ENCODE measurements at places on chromosomes 6 and 20.

- DNase-seq: no peak
Observed at GRCh38 chr6:17152703-17153102, 50.9 kb downstream of the STMND1 start.

GRCh38 chr6:39706819-39707335, 18.3 kb downstream of the KIF6 start:
- no peak for DNase-seq

GRCh38 chr6:149834513-149835481, 29.4 kb downstream of the LRP11 start:
- peak; percentile 36 for DNase-seq

DNA sequence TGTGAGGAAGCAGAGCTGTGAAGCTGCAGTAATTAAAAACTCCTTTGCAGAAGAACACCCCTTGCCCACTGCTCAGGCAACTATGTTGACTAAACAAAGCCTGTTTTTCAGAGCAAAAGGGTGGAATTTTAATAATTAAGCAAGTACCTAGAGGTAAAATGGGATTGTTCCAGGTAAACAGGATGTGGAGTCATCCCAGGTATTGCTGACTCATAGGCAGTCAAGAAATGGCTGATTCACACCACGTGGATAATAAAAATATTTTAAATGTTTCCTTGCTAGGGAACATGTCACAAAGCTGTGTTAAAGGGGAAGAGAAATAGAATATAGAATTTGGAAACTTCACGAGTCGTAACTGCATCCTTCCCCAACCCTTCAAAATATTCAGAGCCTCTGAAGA, 491.8 kb downstream of the BTBD3 start:
- DNase-seq: no peak

- no peak for DNase-seq
Observed at GRCh38 chr6:166267526-166267925, 40.7 kb downstream of the PRR18 start.

- DNase-seq: no peak
Observed at GRCh38 chr20:52193133-52193532, 1.6 kb upstream of the ZFP64 start.

DNA sequence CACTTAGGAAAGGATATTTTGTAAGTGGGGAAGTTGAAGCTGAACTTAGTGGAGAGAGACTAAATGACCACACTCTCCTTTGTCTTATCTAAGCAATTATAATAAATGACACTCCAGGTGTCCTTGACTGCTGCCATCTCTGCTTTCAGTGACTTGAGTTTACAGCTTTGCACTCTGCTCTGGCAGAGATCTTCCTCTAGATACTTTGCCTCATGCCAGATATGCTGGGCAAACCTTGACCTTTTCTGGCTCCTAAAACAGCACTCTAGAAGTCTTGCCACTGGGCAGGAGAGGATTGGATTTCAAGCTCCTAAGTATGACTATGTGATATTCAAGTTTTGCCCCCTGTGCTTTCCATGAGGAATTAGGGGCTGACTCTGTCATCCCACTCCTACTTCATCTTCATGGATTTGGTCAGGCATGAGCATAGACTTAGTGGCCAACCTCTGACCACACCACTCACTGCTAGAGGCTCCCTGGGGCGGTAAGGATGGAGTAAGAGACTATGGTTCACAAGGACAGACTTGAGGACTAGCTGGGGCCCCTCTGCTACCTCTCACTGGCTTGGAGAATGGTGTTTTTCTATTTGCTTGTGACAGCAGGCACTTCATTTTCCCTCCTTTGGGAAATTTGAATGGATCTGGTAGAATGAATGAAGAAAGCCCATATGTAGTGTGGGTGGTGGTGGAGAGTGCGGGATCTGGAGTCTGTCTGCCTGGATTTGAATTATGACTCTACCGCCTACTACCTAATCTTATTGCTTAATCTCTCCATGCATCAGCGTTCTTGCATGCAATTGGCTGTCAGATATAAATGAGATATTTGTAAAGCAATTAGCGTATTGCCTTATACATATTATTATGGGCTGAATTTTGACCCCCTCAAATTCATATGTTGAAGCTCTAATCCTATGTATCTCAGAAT, 191.4 kb downstream of the REV3L start:
- no peak for DNase-seq

DNA sequence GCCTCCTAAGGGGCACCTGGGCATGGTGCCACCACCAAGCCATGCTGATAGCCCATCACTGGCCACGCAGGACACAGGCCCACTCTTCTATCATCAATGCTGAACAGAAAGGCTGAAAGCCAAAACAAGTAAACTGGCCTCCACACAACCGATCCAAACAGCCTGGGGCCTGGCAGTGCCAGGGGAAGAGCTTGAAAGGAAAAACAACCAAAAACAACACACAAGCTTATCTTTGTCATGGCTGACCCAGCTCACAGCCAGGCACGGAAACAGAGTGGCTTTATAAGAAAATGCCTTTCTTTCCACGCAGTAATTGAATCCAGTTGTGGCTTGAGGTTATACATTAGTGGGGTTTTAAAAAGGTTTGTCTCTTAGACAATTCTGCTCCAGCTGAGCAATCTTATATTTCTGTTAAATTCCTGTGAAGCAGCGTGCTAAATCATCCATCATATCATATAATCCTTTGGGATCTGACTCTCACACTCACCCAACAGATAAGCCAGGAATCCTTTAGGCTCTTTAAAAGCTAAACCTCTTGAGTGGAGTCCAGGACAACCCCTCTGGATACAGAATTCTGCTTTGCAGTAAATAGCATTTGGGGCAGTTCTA, 65.4 kb upstream of the SLC22A16 start:
- peak; percentile 38 for DNase-seq

DNA sequence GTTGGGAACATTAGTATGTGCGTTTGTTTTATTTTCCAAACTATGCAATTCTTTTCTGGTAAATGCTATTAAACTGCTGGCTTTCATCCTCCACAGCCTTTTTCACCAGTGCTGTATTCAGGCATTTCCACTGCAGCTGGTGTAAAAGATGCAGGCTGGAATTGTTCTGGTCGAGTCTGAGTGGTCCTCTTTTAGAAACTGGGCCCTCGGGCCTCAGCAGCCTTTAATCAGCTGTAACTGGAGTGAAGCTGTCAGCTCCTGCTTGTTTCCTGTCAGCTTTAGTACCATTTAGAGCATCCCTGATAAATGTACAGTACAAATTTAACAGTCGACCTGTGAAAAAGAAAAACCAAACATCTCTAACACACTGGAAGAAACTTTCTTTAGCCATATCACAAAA, 979.6 kb downstream of the TFAP2A start:
- no peak for DNase-seq

DNA sequence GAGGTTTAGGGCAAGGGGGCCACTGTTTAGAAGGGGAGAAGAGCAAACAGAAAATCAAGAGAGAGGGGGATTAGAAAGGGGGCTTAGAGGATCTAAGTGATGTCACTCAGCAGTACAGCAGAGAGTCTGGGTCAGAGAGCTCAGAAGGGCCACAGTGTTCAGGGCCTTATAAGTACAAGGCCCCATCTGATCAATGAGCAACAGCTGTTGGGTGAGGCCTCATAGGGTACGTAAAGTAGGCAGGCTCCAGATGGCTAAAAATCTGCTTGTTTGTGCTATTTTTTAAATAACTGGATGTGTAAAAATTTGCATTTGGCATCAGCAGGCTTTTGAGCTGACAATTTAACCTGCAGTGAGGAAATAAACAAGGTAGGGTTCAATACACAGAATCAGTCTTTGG, 149.8 kb downstream of the SH3BGRL2 start:
- no peak for DNase-seq

DNA sequence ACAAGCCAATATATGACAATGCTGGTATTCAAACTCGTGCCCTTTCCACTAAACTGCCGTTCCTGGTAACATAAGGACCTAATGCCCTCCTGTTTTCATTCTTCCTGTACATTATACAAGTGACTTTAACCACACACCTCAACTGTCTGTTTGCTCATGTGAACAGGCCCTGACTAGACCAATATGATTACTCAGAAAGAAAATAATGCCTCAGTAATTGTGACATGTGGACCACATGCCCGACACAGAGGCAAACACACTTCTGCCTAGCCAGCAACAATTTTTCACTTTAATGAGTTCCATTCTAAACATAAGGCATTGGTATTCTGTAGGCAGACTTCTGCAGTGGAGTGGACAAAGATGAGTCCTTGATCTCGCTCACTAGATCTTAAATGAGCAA, 30.0 kb downstream of the SLC22A16 start:
- no peak for DNase-seq

- DNase-seq: no peak
Observed at GRCh38 chr6:157599191-157599590, 218.2 kb downstream of the ZDHHC14 start.

DNA sequence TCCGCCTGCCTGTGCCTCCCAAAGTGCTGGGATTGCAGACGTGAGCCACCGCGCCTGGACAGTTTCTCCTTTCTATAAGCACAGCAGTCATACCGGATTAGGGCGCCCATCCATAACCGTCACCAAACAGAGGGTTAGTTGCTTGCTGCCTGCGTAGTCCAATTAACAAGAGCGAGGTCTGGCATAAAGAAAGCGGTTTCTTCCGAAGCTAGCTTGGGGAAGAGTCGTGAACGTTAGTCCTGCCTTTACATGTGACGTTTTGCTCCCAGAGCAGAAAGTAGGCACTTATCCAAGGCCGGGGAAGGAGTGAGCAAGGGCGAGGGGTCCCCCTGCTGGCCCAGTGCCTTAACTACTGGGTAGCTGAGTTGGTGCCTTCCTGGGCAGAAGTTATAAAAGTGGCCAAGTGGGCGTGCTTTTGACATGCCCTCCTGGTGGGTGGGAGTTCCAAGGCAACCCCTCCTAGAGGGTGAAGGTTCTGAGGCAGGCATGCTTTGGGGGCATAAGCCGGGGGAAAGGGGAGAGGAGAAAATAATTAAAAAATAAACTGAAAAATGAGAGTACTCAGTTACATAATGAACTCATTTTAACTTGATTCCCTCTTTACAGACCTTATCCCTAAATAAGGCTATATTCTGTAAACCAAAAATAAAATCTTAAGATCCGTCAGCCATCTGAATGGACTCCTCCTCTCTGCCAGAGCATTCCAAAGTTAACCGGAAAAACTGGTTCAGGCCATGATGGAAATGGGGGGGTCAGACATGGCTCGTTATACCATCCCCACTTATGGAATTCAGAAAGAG, 88.0 kb downstream of the FAM217A start:
- peak; percentile 37 for DNase-seq

DNA sequence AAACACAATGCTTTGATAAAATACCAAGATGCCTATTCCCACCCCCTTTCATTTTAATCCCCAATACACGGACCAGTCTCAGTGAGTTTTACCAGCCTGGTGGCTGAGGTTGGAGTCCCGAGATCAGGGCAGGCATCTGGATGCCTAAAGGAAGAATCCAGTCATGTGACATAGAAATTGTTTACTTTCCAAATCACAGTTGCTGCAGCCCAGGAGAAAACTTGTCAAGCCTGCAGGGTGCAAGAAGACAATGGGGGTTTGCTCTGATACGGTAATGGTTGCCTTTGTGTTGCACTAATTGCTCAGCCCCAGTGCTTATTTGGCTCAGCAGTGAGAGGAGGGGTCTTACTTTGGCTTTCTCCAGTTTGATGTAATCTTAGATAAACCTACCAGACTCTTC, 308.5 kb upstream of the POU3F2 start:
- DNase-seq: no peak

DNA sequence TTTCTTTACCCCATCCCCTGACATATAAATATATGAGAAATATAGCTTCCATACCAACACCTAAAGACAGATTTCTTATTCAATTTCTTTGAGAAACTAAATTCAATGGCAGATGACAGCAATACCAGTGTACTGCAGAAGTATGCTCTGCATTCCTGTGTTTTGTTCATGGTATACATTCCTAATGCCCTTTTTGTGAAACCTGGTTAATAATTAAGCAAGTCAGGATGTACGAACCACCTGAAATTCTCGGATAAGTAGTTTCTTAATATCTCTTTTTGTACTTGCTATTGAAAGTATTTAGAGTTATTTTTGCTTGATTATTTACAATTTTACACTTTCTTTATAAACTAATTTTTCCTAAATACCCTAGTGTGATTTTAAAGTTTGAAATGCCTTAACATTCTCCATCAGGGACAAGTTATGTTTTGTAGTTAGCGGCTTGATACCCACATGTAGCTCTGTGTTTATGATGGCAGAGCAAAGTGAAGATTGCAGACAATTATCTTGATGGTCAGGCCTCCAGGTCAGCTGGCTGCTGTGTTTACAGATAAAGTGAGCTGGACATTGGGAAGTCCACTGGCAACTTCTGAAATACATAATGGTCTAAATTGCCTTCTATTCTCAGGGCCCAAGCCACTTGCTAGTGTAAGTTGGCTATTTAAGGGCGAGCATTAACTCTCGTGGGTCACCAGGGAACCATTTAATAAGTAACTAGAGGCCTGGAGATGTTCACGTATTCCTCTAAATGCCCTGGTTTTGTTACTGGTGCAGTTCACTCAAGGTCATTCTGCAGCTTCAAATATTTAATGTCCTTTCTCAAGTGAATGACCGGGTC, 58.2 kb downstream of the PLCB1 start:
- no peak for DNase-seq

DNA sequence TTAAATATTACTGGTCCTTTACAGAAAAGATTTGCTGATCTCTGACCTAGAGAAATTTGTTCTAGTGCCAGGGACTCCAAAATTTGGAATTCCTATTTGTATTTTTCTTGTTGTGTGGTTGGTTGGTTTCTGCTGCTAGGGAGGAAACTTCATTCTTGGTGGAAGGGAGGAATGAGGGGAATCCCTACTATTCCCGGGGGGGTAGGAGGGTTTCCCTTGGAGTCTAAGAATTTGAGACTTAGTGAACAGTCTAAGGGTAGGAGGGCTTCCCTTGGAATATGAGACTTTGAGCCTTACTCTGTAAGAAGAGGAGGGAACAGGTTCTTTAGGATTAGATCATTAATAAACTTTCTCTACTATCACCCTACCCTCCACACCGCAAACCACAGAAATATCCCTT, 67.1 kb upstream of the ADGRF1 start:
- no peak for DNase-seq

DNA sequence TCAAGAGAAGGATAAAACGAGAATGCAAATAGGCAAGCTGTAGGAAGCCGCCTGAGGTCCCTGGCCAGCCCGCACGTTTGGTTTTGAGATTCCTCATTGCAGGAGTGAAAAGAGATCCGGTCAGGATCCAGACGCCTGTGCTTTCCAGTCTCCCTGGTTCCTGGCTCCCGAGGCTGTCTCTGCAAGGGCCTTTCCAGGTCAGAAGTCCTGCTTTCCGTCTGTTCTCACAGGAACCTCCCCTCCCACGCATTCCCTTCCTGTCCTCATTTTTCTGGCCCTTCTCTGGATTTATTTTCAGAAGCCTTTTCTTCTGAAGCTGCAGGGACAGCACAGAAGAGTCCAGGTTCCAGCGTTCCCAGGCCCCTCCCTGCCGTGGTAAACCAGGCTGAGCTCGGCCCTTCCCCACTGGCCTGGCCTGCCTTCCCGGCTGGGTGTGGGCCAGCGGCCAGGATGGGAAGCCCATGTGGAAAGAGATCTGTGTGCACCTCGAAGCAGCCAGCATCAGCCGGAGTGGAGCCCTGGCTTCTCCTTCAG, 54.0 kb downstream of the TMEM242 start:
- no peak for DNase-seq

DNA sequence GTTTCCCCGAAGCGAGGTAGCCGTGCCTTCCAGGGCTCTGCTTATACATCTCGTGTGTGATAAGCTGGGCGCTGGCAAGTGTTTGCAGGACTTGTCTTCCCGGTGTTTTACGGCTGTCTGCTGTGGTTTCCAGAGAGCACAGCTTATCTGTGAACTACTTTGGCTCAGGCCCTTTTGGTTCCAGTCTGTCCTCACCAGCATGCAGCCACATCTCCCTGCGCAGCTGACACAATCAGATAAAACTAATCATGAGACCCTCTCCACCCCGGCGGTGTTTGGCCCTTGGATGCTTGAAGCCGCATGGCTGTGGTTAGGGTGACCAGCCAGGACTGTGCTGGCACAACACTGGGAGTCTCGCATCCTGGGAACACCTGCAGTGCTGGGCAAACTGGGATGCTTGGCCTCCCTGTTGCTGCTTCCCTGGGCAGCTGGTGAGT, 241.8 kb upstream of the FOXQ1 start:
- DNase-seq: no peak
